ENCODE measurements at places on chromosomes 5 and 9.
A peak's percentile ranks its signal among the peaks of the same experiment; 100 is the strongest.

- no peak for DNase-seq
These were observed 143.9 kb downstream of the GNAQ start for GRCh38 chr9:77887662-77888061.

- no peak for DNase-seq
These were observed 68.9 kb downstream of the PPIC start for GRCh38 chr5:122967625-122968024.

DNA sequence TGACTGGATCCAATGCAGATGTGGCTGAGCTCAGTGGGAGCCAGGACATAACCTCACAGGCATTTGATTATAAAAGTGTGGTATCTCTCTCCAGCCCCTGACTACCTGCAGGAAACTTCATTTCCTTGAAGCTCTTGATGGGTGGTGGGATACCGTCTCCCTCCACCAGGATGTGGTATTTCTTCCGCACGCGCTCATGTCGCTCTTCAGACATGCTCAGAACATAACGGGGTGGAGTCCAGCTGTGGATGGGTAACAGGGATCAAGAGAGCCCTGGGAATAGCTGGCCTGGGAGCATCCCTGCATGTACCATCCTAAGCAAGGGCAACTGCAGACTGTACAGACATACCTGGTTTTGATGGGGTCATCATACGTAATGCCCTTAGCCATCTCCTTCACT lies 1.2 kb downstream of the DDX41 start:
- DNase-seq = peak; percentile 26

GRCh38 chr5:139816566-139816965 lies 21.0 kb downstream of the PSD2 start:
- DNase-seq = no peak

GRCh38 chr5:74107899-74108298 lies 481.9 kb downstream of the ARHGEF28 start:
- DNase-seq = no peak

DNA sequence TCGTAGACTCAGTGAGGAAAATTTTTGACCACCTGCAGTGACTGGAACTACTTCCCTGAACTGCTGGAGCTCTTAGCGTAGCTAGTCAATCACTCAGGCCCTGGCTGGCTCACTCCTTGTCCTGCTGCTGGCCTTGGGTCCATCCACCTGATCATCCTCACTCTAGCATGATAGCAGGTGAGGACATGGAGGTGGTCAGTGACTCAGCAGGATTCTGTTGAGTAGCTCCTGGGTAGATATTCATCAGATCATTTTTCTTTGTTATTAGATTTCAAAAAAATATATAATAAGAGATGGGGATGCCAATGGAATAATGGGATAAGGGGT lies 25.0 kb upstream of the SEMA4D start:
- DNase-seq = no peak

DNA sequence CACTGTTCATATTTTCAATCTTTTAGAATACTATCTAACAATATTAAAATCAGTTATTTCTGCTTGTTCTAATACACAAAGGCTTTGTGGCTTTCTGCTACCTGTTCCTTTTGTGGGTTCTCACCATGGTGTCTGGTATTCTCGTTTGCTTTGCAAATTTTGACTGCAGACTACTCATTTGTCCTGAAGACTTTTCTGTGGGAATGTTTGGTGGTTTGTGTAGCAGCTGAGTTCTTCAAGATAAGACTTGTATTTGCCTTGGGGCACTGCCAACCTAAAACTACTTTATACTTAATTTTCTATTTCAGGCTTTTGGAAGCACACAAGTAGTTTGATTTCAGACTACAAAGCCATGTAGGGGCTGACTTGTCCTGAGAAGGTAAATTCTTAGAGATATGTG lies 11.1 kb downstream of the IL33 start:
- DNase-seq = peak; percentile 35

DNA sequence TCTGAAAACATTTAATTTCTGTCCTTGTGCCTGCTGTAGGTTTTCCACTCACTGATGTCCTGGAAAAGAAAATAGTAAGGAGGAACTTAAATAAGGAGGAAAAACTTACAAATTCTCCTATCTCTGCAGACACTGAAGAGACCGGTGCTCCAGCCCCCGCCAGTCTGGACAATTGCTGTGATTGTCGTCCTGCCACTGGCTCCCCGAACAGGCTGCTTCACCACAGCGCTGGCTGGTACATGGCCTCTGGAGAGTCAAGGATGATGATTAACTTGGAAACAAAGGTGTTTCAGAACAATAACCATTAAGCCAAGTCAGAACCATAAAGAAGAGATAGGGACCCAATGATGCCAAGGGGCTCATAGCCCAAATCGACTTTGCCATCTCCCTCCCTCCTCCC lies 7.3 kb downstream of the PLAC8L1 start:
- no peak for DNase-seq

GRCh38 chr5:173691931-173692330 lies 75.5 kb upstream of the BOD1 start:
- DNase-seq = no peak

DNA sequence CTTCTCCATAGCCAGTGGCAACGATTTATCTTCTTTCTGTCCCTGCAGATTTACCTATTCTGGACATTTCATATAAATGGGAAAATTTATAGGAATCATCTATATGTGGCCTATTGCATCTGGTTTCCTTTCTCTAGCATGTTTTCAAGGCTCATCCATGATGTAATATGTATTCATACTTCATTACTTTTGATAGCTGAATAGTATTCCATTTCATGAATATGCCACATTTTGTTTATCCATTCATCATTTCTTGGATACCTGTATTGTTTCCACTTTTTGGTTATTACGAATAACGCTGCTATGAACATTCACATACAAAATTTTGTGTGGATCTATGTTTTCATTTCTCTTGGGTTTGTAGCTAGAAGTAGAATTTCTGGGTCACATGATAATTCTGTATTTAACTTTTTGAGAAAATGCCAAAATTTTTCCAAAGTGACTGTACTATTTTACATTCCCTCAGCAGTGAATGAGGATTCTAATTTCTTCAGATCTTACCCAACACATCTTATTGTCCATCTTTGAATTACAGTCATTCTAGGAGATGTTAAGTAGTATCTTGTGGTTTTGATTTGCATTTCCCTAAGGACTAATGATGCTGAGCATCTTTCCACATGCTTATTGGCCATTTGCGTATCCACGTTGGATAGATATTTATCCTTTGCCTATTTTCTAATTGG lies 3.6 kb downstream of the IARS1 start:
- DNase-seq = no peak

- DNase-seq = peak; percentile 60
These were observed 71.2 kb upstream of the CNTLN start for GRCh38 chr9:17063535-17064135.

- peak; percentile 90 for DNase-seq
These were observed 118.3 kb downstream of the SLC1A3 start for GRCh38 chr5:36724467-36725332.

GRCh38 chr9:104350541-104350940 lies 153.5 kb upstream of the OR13F1 start:
- DNase-seq = no peak

- DNase-seq = peak; percentile 7
These were observed 37.6 kb upstream of the CAST start for GRCh38 chr5:96624596-96624995.

DNA sequence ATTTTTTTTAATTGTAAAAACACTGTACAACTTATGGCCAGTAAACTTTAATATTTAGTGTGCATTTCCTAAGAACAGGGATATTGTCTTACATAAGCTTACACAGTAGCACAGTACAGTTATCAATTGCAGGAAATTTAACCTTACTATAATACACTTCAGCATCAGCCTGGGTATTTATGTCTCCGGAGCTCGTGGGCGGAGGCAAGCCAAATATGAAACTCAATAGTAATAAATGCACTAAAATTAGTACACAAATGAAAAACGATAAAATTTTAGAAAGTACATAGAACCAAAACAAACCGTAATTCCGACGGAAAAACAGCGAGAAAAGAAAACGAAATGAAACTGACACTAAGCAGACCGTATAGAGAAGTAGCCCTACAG lies 91.2 kb downstream of the ANXA2R start:
- DNase-seq = no peak

DNA sequence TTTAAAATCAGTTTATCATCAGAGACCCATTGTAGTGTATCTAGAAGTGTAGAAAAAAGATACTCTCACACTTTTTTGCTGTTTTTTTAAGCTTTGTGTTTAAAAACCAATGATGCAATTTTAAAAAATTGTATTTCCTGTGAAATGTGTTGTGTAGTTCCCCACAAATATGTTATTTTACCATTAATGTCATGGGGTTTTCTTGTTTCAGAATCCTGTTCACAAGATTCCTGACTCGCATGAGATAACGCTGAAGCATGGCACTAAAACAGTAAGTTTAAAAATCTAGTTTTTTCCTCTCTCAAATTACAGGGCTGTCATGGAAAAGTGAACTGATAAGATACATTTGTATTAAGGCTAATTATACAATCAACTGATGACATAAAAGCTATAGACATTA lies 58.6 kb downstream of the WDR70 start:
- no peak for DNase-seq

- DNase-seq = peak; percentile 45
These were observed 20.2 kb downstream of the NIPSNAP3B start for GRCh38 chr9:104784098-104784497.

GRCh38 chr9:106956971-106957370 lies 94.0 kb downstream of the ZNF462 start:
- DNase-seq = no peak

DNA sequence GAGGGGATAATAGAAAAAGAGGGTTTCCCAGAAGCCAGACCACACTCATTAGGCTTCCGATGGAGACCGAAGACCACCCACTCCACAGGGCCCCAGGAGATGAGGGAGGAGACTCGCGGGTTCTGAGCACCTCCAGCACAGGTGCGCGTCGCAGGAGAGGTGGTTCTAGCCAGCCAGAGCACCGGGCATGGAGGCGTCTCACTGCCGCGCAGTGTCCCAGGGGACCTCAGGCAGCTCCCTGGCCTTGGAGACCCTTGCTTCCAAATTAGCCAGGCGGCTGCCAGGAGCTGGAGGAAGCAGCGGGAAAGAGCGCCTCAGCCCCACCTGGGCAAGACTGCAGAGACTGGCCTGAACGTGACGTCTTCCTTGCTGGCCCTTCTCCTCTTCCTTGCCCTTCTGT lies 115.4 kb upstream of the FBXL7 start:
- no peak for DNase-seq

DNA sequence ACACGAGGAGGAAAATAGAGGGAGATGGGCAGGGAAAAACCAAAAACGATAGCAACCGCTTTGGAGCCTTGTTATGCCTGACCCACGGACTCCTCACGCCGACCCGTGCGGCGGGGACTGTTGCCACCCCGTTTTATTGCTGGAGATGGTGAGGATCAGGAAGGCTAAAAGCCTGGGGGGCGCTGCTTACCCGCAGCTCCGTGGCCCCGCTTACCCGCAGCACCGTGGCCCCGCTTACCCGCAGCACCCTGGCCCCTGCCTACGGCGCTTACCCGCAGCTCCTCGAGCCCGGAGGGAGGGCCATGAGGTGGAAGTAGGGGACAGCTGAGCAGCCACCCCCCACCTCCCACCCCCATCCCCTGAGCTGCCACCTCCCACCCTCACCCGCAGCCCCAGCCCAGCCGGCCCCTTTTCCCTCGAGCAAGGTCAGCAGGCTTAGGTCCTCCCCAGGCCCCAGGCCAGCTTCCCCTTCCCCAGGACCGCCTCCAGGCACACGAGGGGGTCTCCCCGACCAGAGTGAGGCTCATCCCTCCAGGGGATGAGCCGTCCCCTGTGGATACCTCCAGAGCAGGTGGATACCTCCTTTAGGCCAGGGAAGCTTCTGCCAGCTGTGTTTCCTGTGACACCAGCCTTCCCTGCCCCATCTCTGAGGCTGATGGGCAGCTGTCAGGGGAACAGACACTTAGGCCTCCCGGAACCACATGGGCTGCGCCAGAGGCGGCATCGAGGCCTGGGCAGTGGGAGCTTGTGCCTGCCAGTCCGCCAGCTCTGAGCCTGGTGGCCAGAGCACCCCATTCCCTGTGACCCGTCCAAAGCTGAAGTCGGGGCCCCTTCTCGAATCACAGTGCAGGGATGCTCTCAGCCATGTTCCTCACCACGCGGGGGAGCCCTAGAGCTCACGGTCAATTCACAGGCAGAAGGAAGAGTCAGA lies 92.3 kb downstream of the LMX1B start:
- DNase-seq = peak; percentile 69

GRCh38 chr5:159444441-159445082 lies 114.3 kb upstream of the IL12B start:
- DNase-seq = peak; percentile 68

DNA sequence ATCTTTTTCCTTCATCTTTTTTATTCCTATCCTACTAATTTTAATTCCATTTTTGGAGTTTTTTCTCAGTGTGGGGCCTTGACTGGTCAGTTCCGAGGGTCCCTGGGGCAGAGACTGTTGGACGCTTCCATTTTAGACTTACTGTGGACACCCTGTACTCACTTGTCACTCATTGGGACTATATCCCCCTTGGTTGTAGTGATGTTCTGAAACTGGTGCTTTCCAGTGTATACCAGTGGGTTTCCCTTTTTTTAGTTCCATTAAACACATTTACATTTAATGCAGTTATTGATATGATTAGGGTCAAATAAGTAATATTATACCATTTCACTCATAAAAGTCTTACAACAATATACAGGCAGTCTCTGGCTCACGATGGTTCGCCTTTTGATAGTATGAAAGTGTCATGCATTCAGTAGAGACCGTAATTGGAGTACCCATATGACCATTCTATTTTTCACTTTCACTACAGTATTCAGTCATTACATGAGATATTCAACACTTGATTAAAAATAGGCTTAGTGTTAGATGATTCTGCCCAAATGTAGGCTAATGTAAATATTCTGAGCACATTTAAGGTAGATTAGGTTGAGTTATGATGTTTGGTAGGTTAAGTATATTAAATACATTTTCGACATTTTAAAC lies 46.0 kb downstream of the CNOT6 start:
- DNase-seq = no peak

GRCh38 chr9:4298255-4299004 lies 1.4 kb downstream of the GLIS3 start:
- peak; percentile 55 for DNase-seq

DNA sequence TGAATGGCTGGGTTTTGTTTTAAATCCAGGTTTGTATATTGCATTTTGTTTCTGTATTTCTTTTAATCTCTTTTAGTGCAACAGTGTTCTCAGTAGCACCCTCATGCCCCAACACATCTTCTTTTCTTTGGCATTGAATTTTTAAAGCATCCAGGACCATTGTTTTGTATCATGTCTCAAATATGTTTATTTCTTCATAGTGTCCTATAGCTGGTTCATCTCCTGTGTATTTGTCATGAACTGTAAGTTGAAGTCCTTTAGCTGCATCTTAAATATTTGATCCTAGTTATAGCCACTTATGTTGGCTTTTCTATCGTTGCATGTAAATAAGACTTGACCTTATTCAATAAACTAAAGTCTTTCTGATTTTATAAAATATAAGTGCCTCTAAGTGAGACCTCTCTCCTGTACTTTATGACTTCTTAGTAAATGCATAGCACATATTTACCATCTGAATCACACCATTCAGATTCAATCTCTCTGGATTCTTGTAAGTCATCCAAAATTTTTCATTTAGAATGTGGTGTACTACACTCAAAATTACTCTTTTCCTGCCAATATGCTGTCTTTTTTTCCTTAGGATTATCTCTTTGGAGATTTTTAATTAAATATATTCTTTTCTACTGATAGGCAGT lies 21.0 kb upstream of the ERCC6L2 start:
- no peak for DNase-seq
